Frontal cortex (tissue), 4 donors: ENCODE measurements at places on chromosomes 11 and 22. TPM values are rescaled to one million over a fixed set of nuclear protein-coding genes. Genes with fewer than 3 reads are reported as not detected.

- DNase-seq = no peak
Measured at GRCh38 chr11:119589001-119589400, 140.0 kb downstream of the NECTIN1 start.

The NARS2 gene
- 39.5 TPM for total RNA-seq

DNA sequence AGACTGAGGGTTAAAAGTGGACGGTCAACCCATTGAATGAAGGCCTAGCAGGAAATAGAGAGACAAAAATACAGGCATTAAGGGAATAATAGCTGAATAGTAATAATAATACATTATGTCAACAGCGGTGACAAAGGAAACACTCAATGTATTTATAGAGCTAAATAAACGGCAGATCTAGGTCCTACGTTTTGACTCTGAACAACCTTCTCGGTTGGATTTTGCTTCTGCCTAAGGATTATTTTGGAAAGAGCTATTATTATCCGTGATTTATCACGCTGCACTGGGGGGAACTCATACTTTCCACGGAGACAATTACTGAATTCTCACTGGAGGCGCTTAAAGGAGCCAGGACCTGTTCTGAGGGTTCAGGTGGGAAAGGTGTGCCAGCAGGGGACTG lies 118.2 kb upstream of the KIRREL3 start:
- no peak for DNase-seq

DNA sequence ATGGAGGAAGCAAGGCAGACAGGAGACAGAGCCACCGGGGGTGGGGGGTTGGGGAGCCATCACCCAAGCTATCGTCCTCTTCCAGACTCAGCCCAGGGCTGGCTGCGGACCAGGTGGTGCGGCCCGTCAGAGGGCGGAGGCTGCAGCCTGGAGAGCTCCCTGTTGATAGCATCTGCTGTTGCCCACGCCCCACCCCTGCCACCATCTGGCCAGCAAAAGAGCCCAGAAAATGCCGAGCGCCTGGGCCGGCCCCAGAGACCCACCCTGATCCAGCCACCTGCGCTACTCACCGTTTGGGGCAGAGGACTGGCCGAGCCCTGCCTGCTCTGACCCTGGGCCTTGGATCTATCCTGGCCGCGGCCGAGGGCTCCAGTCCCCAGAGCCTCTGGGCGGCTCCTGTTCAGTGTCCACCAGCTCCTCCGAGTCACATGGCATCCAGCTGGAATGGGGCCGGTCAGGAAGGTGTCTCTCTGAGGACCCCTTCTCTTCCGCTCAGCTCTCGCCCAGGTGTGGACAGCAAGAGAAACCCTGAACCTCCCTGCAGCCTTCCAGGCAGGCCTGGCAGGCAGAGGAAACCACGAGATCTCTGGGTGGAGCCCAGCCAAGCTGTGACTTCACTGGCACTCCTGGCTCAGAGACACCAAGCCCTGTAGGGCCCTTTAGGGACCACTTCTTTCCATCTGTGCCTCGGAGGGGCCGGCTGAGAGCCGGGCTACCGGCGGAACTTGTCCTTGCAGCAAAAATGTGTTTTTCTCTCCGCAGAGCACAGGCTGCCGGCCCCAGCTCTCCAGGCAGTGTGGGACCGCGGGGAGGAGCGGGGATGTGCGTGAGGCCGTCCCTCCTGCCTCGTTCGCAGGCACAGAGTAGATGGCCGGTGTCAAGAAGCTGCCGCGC lies at the start of gene MRGPRE:
Gene MRGPRE, minus strand, starts transcription at position 567 of the 894 bp plus-strand sequence. CDS start 3,618 bp downstream, outside the sequence.
- DNase-seq = peak; percentile 8

The KRTAP5-10 gene
- total RNA-seq = not detected

- no peak for DNase-seq
Measured at GRCh38 chr22:20011993-20012740, 4.5 kb downstream of the ARVCF start.

The ABTB2 gene
- total RNA-seq = 2.4 TPM

GRCh38 chr11:34787895-34788294 lies 128.3 kb downstream of the APIP start:
- no peak for DNase-seq

- DNase-seq = no peak
Measured at GRCh38 chr22:46918197-46918596, 155.7 kb downstream of the TBC1D22A start.

DNA sequence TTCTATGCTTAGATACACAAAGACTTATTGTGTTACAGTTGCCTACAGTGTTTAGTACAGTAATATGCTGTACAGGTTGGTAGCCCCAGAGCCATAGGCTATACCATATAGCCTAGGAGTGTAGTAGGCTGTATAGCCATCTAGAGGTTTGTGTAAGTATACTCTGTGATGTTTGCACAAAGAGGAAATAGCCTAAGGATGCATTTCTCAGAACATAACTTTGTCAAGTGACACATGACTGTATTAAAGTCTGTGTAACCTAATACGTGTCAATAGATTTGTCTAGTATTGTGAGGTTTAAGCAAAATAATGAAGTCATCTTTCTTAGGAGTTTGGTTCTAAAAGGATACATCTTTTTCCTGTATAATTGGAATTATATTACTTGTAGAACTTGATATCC lies 5.5 kb downstream of the ZC3H12C start:
- DNase-seq = no peak

DNA sequence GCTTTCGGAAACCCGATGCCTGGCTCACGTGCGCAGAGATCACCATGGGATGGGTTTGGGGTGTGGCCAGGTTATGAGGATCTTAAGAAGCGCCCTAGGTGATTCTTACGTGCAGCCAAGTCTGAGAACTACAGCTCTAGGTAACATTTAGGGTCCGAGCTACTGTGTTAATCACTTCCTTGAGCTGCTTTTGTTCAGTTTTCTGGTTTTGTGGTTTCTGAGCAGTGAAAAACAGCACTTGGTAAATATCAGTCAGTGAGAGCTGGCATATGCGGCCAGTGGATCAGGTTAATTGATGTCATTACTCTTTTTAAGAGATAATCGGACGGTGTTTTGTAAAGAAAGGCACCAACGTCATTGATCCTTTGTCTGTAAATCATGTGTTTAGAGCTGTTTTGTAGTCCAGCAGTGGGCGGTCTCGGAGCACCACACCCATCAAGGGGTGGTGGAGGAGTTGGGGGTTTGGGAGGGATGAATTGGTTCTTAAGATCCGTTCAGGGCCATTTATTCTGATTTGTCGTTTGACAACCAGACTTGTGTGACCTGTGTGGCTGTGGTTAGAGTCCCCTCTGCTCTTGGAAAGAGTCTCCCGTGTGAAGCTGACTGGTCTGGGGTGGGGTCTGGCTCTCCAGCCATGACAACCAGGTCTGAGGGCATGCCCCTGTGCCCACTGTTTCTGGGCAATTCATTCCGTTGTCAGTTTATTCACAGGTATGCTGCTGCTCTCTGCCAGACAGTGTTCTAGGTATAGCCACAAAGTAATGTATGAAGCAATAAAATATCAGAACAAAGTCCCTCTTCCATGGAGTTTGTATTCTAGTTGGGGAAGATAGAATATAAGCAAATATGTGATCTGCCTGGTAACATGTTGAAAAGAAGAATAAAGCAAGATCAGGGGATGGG lies 61.9 kb upstream of the SORL1-AS1 start:
- DNase-seq = no peak

- DNase-seq = no peak
Measured at GRCh38 chr11:126477535-126478305, 122.2 kb downstream of the ST3GAL4 start.

DNA sequence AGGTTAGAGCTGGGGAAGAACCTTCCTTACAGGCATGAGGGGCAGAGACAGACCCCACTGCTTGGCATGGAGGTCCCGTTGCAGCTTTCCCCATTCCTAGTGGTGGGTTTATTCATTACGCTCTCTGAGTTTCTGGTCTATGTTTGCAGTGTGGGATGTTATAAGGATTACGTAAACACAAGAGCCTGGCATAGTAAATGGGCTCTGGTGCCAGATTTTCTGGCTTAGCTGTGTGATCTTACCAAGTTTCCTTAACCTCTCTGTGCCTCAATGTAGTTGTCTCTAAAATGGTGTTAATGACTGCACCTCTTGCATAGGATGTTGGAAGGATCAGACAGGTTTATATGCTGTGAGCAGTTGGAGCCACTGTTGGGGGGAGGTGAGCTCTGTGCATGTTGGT lies 15.1 kb downstream of the DTX4 start:
- no peak for DNase-seq

The PIWIL4 gene
- 7.7 TPM for total RNA-seq

The CD248 gene
- total RNA-seq = 1.2 TPM

- DNase-seq = no peak
Measured at GRCh38 chr11:11003226-11003625, 145.4 kb upstream of the ZBED5 start.

GRCh38 chr11:11142430-11142829 lies 210.6 kb downstream of the CSNK2A3 start:
- no peak for DNase-seq
